ENCODE measurements at places on chromosomes 11 and 22.

DNA sequence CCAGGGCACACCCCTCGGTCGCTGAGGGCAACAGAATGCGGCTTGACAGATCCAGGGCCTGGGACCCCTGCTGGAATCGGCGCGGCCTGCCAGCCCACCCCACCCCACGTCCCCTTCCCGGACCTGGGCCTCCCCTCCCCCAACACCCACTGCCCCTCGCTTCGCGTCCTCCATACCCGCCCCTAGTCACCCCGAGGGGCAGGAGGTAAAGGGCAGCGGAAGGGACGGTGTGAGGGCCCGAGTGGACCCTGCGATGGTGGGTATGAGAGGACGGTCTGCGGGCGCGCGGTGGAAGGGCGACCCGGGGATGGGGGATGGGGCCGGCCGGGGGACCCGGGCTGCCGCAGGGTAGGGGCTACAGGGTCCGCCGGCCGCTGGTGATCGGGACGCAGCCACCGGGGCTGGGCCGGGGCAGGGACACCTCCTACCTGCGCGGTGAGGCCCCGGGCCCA is 311 bp downstream of the APBB1 start:
- DNase-seq, result no peak

DNA sequence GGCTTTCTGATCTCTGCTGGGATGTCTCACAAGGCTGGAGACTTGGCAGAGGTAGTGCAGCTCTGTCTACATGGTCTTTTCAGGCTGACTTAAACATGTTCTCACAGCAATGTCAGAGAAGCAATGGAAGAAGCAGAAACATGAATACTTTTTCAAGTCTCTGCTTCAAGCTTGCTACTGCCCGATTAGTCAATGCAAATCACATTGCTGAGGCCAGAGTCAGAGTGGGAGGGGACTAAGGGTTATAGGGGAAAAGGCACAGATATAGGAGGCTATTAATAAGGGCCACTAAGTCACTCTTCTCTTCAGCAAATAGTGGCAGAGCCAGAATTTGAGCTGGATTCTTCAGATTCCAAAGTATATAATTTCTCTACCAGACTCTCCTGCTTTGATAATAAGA is 390.5 kb downstream of the TMEM135 start:
- no peak for DNase-seq

DNA sequence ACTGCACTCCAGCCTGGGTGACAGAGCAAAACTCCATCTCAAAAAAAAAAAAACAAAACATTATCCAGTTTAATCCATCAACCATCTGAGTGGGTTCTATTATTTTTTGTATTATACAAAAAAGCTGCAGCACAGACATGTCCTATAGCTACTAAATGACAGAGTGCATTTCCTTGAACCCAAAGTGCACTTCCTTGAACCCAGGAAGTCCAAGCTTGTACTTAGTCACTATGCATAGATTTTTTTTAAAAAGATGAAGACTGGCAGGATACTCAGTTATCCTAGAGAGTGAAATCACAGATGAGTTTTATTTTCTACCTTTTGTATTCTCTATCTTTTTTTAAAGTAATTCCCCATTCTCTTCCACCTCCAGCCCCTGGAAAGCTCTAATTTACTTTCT is 8.0 kb upstream of the RRAS2 start:
- no peak for DNase-seq

- no peak for DNase-seq
Measured at GRCh38 chr11:121412000-121412587, 40.0 kb upstream of the SORL1 start.

GRCh38 chr22:27874185-27874584 is 44.9 kb downstream of the PITPNB start:
- DNase-seq, result no peak

Measured in activated T-cell treated with anti-CD3 and anti-CD28 coated beads for 4 hours (primary cell).